T-helper 17 cell (primary cell): ENCODE measurements at places on chromosomes 13 and 19. TPM values are rescaled to one million over a fixed set of nuclear protein-coding genes. Genes with fewer than 3 reads are reported as not detected.

Gene TNFAIP8L1
- 18.3 TPM for total RNA-seq

Gene CDKN2D
- 71.0 TPM for total RNA-seq

Gene P2RY11
- 50.8 TPM for total RNA-seq

Gene ALOX5AP
- 58.4 TPM for total RNA-seq

Gene ZNF581
- 26.3 TPM for total RNA-seq

Gene ADM5
- 2.9 TPM for total RNA-seq

Gene ZNF296
- total RNA-seq: 3.5 TPM

Gene COG6
- total RNA-seq: 25.7 TPM

Gene KANK3
- total RNA-seq: 2.9 TPM

Gene SOX1
- total RNA-seq: not detected

Gene OR10H1
- total RNA-seq: 0.07 TPM

Gene ZNF175
- total RNA-seq: 4.5 TPM

Gene ZNF507
- 23.1 TPM for total RNA-seq

Gene FAAP24
- total RNA-seq: 2.1 TPM

Gene SIGLEC14
- 0.86 TPM for total RNA-seq

Gene B3GNT3
- 0.52 TPM for total RNA-seq

Gene ONECUT3
- not detected for total RNA-seq

Gene CILP2
- total RNA-seq: 0.99 TPM

Gene TCF3
- total RNA-seq: 47.4 TPM

Gene F10
- not detected for total RNA-seq

Gene DCLK1
- not detected for total RNA-seq

Gene WASF3
- total RNA-seq: 6.4 TPM

Gene ZNF506
- total RNA-seq: 31.7 TPM
